ENCODE measurements at places on chromosomes 2 and 18.

DNA sequence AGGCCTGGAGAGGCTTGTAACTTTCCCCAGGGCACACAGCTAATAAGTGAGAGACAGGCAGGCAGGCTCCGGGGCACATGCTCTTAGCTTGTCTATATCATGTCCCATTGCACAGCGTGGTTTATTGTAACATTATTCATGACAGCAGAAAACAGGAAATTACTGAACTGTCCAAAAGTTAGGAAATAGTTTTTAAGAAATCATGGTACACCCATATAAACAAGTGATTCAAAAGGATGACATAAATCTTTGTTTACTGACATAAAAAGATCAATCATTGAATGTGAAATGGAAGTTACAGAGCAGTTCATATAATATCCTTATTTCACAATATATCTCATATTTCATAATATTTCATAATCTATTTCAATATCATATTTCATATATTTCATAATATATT lies 34.3 kb upstream of the TXNDC2 start:
- no peak for DNase-seq

GRCh38 chr2:236608188-236608525 lies 38.5 kb downstream of the ACKR3 start:
- no peak for DNase-seq

GRCh38 chr2:137670111-137670510 lies 294.2 kb upstream of the HNMT start:
- DNase-seq = no peak

DNA sequence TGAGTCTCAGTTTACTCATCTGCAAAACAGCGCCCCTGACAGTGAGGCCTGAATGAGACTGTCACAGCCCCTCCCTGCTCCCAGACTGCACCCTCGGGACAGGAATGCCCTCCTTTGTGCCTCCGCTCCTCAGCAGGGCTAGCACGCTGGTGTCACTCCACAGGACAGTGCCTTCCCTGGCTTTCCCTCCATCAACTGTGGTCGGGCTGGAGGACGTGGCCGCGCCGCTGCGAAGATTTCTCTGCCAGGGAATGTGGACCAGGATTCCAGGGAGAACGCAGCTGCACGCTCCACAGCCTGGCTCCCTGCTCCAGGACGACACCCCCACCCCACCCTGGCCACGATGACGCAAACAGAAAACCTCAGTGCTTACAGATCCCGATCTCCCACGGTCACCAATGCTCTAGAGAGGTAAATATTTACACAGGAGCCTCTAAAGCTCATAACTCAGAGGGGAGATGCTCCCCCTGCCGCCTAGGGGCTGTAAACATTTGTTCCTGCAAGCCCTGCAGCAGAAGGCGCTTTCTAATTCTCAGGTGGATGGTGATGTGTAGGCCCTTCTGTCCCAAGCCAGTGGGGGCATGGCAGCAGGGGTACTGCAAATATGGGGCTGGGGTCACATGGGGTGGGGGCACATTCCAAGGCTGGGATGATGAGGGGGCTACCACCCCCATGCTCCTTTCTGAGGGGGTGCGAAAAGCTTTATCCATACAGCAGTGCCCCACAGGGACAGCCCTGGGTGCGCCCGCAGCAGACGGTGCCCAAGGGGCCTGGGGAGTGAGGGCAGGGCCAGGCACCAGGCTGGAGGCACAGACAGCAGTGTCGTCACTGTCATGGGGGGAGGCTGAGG lies 12.4 kb downstream of the HS6ST1 start:
- DNase-seq = no peak
